GM12878 (cell line): ENCODE measurements at places on chromosomes 5 and 9. TPM values are rescaled to one million over a fixed set of nuclear protein-coding genes. Genes with fewer than 3 reads are reported as not detected.

The N4BP3 gene
- polyA plus RNA-seq: 3.4 and 3.7 TPM in 2 replicates

The SGCD gene
- polyA plus RNA-seq: not detected in 2 replicates

The ZBTB5 gene
- polyA plus RNA-seq: 3.4 and 4.6 TPM in 2 replicates

The PSAT1 gene
- polyA plus RNA-seq: 126 and 130 TPM in 2 replicates

GRCh38 chr9:97941323-97941722, 3.4 kb upstream of the HEMGN start:
- DNase-seq: no peak

- no peak for DNase-seq
Observed at GRCh38 chr5:178389796-178390195, 157.2 kb upstream of the PHYKPL start.

DNA sequence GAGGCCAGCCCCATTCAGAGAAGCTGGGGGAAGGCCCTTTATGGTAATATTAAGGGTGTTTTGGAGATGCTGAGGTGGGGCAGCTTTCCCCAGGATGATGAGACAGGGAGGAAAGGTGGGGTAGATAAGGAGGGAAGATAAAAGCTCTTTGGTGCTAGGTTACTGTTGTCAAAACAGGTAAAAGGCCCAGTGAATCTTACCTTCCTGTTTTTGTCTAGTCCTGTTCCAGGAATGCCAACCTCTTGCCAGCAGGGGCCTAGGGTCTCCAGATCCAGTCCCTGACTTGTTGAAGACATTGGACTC, 797 bp upstream of the CCL27 start:
- DNase-seq: no peak

GRCh38 chr9:92543972-92544371, 8.2 kb upstream of the ECM2 start:
- no peak for DNase-seq

GRCh38 chr5:62340392-62340791, 34.4 kb downstream of the KIF2A start:
- no peak for DNase-seq
